ENCODE measurements at places on chromosomes 16 and 17. TPM values are rescaled to one million over a fixed set of nuclear protein-coding genes. Genes with fewer than 3 reads are reported as not detected.

GRCh38 chr17:48127371-48128051 lies 19.9 kb downstream of the SNX11 start:
- no peak for DNase-seq
- no peaks in the 10 kb centered on the region for H3K27me3 ChIP-seq
- no peak overlapping the region for H3K4me3 ChIP-seq
- H3K4me1 ChIP-seq: peaks cover 19% of the 10 kb centered on the region
- H3K27ac ChIP-seq: peak overlapping the region; percentile 17

DNA sequence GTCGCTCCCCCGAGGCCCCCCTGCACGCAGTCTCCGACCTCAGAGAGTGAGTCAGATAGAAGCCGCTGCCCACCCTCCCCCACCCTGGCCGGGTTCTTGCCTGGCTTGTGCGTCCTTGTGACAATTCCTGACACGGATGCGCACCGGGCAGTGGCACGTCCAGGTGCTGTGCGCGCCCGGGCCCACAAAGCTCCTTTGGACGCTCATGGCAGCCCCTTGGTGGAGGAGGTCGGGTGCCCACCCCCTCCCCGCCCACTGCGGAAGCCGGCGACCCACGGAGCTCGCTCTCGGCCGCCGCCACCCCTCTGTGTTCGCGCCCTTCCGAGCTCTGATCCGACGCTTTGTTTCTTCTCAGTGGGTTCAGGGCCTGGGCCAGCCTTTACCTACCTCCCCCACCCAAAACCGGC lies 662 bp upstream of the TUBB3 start:
- peaks cover 94% of the 10 kb centered on the region for H3K27me3 ChIP-seq
- peak; percentile 50 for DNase-seq

GRCh38 chr17:77106874-77107358 lies 33.9 kb upstream of the SEC14L1 start:
- no peaks in the 10 kb centered on the region for H3K27me3 ChIP-seq
- no peaks in the 10 kb centered on the region for H3K36me3 ChIP-seq
- H3K27ac ChIP-seq: no peak overlapping the region
- DNase-seq: no peak
- peaks cover 8% of the 10 kb centered on the region for H3K4me1 ChIP-seq
- no peak overlapping the region for H3K4me3 ChIP-seq

- H3K27me3 ChIP-seq: peaks cover 5% of the 10 kb centered on the region
- DNase-seq: no peak
- H3K4me1 ChIP-seq: peaks cover 4% of the 10 kb centered on the region
- H3K36me3 ChIP-seq: no peaks in the 10 kb centered on the region
Measured at GRCh38 chr16:1283996-1284616, 25.3 kb upstream of the UBE2I start.

DNA sequence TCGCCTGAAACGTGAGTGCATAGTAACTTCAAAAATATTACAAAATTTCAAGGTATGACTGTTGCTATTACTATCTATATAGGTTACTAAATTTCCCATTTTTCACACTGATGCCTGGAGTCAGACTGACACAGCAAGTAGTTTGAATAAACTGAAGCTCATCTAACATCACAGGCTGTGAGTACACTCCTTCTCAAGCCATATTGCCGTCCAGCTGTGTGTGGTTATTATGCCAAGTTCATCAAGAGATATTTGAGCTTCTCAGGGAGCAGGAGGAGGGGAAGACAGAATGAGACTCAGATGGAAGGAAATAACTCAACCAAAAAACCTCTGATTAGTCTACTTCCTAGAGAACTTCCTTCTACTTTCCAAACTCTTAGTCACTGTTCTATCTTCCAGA lies 473.9 kb downstream of the TOX3 start:
- H3K4me1 ChIP-seq: no peaks in the 10 kb centered on the region
- no peak overlapping the region for H3K27ac ChIP-seq
- DNase-seq: no peak
- no peaks in the 10 kb centered on the region for H3K36me3 ChIP-seq

- H3K4me3 ChIP-seq: no peak overlapping the region
- no peaks in the 10 kb centered on the region for H3K27me3 ChIP-seq
Measured at GRCh38 chr17:68790931-68791330, 164.3 kb downstream of the ABCA8 start.

- H3K4me3 ChIP-seq: no peak overlapping the region
- no peaks in the 10 kb centered on the region for H3K4me1 ChIP-seq
- peaks cover 5% of the 10 kb centered on the region for H3K27me3 ChIP-seq
- no peak for DNase-seq
Measured at GRCh38 chr16:20612551-20613480, 36.6 kb upstream of the ACSM2B start.

DNA sequence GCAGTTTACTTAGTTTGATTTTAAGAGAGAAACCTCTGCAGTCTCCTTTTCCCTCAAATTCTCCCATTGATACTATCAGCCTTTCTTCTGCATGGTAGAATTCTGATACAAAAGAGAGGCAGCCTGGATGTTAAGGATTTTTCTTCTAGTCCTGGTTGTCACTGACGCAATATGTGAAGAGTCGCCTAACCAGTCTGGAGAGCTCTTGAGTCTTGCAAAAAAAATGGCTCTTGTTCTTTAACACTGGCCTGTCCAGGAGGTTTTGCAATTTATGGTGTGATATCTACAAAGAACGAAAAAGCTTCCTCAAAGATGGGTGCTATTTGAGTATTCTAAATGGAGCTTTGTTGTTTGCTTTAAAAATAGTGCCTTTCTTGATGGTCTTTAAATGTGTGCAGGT lies 28.9 kb downstream of the COX10 start:
- H3K36me3 ChIP-seq: no peaks in the 10 kb centered on the region
- H3K4me3 ChIP-seq: no peak overlapping the region
- no peaks in the 10 kb centered on the region for H3K4me1 ChIP-seq
- H3K27ac ChIP-seq: no peak overlapping the region

- H3K4me3 ChIP-seq: no peak overlapping the region
- H3K27ac ChIP-seq: no peak overlapping the region
- H3K4me1 ChIP-seq: peaks cover 58% of the 10 kb centered on the region
- no peaks in the 10 kb centered on the region for H3K27me3 ChIP-seq
Measured at GRCh38 chr16:4110065-4110464, 6.2 kb downstream of the ADCY9 start.

GRCh38 chr17:68428498-68429172 lies 28.7 kb downstream of the WIPI1 start:
- peaks cover 16% of the 10 kb centered on the region for H3K36me3 ChIP-seq
- no peaks in the 10 kb centered on the region for H3K4me1 ChIP-seq
- no peak overlapping the region for H3K27ac ChIP-seq
- no peak overlapping the region for H3K4me3 ChIP-seq
- no peak for DNase-seq

DNA sequence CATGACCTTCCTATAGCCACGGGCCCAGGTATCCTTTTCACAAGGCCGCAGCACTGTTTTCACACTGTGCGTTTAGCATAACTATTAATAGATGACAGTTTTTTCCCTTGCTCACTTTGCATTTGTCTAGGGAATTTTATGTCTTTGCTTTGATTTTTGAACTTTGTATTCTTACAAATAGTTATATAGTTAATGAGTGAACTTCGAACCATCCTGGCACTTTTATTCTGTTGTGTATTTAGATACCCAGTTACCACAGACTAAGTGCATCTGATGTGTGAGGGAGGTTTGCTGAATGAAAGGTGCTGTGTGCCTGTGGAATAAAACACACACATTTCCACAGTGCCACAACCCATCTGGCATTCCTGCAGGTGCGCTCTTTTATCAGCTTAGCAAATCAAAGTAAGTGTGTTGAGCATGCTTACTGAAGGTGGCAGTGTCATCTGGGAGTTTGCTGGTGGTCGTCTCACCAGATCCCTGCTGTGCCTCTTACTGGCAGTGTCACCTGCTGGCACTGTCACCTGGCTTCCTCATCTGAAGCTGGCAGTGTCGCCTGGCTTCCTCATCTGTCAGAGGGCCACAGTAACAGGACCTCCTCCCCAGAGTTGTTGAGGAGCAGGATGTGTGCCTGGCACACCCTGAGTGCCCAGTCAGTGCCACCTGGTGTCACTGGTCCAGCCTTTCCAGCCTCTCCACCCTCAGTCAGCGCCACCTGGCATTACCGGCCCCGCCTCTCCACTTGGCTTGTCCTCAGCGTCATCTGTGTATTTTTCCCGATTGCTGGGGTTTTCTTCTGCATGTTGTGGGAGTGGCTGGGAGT lies 37.6 kb downstream of the USP10 start:
- peak overlapping the region; percentile 90 for H3K27ac ChIP-seq
- DNase-seq: no peak
- H3K36me3 ChIP-seq: no peaks in the 10 kb centered on the region
- H3K4me3 ChIP-seq: no peak overlapping the region

DNA sequence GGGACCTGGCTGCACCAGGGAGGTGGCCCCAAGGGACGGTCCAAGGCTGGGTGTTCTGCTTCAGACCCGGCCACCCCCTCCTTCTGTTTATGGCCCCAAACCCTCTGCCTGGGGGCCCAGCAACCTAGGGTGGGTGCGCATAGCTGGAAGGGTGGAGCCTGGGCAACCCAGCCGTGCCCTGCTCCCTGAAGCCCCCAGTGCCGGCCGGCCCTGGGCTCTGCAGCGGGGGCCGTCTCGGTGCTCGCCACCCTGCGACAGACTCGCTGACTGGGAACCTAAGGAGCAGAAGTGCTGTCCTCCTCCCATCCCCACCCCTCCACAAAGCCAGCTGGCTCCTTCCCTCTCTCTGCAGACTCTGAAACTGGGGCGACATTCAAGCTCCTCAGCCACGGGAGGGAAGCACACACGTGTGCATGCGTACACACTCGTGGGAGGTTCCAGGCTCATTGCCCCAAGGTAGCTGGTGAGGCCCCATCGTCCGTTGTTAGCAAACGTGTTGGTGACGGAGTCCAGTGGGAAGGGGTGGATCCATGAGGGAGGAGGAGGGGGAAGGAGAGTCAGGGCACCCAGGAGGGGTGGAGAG lies 43.4 kb downstream of the ENGASE start:
- H3K4me3 ChIP-seq: no peak overlapping the region
- no peaks in the 10 kb centered on the region for H3K36me3 ChIP-seq
- peaks cover 79% of the 10 kb centered on the region for H3K27me3 ChIP-seq
- DNase-seq: no peak
- peaks cover 10% of the 10 kb centered on the region for H3K4me1 ChIP-seq
- no peak overlapping the region for H3K27ac ChIP-seq

GRCh38 chr16:66931665-66932064 lies 2.5 kb downstream of the CIAO2B start:
- no peaks in the 10 kb centered on the region for H3K27me3 ChIP-seq
- H3K27ac ChIP-seq: peak overlapping the region; percentile 98
- peaks cover 33% of the 10 kb centered on the region for H3K4me1 ChIP-seq
- no peaks in the 10 kb centered on the region for H3K36me3 ChIP-seq

GRCh38 chr17:82414548-82415281 lies 3.4 kb upstream of the HEXD start:
- no peak overlapping the region for H3K4me3 ChIP-seq
- H3K36me3 ChIP-seq: no peaks in the 10 kb centered on the region
- peaks cover 35% of the 10 kb centered on the region for H3K4me1 ChIP-seq

Gene PRSS36
- 4.2 TPM for total RNA-seq

Gene KRTAP1-1
- total RNA-seq: not detected

Gene ABCA6
- 12.3 TPM for total RNA-seq

Gene PDILT
- total RNA-seq: not detected

Gene KRT32
- total RNA-seq: 4.2 TPM

Gene TMEM235
- total RNA-seq: not detected

Gene ALOX15B
- total RNA-seq: 51.2 TPM
